Activated naive CD4-positive, alpha-beta T cell treated with Interleukin-2 at 50 U/mL for 16 hours (primary cell): ENCODE measurements at places on chromosomes 2 and 18.

GRCh38 chr2:236038096-236038495 is 130.1 kb downstream of the GBX2 start:
- DNase-seq, result no peak

DNA sequence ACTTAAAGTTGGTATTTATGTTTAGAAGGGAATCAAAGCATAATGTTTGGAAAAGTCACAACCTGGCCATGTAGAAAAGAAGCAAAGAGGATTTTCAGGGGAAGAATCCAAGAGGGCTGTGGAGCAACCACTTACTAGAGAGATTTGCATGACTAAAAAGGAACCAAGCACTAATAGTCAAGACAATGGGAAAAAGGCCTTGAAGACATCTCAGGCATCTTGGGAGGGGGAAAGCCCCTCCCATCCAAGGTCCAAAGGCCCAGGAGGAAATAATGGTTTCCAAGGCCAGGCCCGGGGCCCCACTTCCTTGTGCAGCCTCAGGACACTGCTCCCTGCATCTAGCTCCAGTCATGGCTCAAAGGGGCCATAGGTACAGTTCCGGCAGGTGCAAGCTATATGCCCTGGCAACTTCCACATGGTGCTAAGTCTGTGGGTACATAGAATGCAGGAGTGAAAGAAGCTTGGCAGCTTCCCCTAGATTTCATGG is 128.1 kb downstream of the EIPR1 start:
- no peak for DNase-seq

GRCh38 chr2:237479747-237480146 is 7.3 kb upstream of the MLPH start:
- no peak for DNase-seq

DNA sequence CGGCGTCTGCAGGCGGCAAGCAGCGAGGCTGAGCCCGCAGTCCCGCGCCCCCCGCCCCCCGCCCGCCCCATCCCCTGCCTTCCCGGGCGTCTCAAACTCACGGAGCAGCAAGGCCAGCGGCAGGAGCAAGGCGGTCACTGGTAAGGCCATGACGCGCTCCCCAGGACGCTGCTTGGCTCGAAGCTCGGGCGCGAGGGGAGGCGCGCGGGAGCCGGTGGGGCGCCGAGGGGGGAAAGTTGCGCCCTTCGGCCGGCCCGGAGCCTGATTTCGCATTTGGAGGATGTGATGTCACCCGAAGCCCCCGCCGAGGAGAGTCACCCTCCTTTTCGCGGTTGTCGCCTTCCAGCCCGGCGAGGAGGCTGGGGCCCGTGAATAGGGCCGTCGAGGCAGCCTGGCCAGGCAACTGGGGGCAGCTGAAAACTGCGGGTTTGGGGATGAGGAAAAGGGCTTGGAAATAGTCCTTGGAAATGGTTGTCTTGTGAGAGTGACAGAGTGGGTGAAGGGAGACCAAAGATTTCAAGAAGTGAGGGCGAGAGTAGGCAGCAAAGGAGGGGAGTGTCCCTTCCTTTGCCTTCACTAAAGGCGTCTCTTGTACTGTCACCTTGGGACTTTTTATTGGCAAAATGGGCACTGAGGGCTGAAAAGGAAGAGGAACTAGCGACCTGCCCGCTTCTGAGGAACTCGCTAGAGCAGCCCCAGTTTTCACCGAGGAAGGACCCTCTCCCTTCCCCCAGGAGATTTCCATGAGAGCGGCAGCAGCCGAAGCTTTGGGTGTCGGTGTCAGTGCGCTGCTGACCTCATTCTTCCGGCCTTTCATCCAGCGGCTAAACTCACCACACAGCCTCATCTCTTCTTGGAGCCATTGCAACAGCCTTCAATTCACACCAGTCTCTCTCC is at the start of gene CD8A:
Gene CD8A, minus strand, starts transcription at position 238 of the 897 bp plus-strand sequence. Its CDS starts 88 bp downstream, at position 150.
- DNase-seq, result peak; percentile 16

DNA sequence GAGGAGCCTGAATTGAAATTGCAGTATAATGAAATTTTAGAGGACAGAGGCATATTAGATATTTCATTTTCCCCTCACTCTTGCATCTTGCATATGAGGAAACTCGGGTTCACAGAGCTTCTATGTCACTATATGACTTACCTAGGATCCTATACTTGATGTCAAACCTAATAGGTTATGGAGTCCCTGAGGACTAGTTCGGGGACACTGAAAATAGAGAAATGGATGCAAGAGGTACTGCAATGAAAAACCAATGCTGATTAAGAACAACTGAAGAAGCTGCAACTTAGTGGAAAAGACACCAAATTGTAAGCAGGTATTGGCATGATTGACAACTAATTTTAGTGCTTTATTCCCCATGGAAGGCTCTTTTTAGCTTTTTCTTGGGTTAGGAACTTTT is 210.1 kb downstream of the IKZF2 start:
- no peak for DNase-seq

GRCh38 chr2:236865052-236865451 is 220.6 kb upstream of the COPS8 start:
- DNase-seq, result no peak
